ENCODE measurements at places on chromosomes 3 and 15.

DNA sequence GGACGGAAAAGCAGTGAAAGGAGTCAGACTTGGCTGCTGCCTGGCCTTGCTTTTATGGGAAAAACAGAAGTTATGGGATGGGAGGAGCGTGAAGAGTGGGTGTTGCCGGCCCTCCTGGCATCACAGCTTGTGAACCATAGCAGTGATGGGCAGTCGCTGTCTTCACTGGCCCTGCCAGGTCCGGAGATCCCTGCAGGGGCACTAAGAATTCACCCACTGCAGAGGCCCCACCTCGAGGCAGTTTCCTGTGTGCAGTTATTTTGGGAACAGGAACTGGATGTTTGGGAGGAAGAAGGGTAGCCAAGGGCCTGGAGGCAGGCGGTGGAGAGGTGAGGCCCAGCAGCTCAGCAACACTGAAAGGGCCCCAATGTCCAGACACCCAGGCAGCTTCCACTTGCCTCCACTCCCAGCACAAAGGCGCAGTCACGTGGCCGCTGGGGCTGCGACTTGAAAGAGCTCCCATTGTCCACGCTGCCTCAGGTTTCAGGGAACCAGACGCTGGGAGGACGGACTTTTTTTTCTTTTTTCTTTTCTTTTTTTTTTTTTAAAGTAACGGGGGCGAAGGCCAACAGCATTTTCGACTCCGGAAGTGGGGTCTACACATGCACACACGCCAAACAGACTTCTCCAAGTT is 255.6 kb downstream of the ZNF621 start:
- DNase-seq: no peak

GRCh38 chr3:25476639-25477038 is 48.6 kb downstream of the RARB start:
- no peak for DNase-seq

GRCh38 chr3:39415983-39416382 is 9.5 kb downstream of the RPSA start:
- DNase-seq: no peak

DNA sequence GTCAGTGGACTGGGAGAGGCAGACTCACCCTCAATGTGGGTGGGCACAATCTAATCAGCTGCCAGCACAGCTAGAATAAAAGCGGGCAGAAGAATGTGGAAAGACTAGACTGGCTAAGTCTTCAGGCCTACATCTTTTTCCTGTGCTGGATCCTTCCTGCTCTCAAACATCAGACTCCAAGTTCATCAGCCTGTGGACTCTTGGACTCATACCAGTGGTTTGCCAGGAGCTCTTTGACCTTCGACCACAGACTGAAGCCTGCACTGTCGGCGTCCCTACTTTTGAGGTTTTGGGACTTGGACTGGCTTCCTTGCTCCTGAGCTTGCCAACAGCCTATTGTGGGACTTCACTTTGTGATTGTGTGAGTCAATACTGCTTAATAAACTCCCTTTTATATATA is 68.0 kb downstream of the CNTN3 start:
- DNase-seq: no peak

DNA sequence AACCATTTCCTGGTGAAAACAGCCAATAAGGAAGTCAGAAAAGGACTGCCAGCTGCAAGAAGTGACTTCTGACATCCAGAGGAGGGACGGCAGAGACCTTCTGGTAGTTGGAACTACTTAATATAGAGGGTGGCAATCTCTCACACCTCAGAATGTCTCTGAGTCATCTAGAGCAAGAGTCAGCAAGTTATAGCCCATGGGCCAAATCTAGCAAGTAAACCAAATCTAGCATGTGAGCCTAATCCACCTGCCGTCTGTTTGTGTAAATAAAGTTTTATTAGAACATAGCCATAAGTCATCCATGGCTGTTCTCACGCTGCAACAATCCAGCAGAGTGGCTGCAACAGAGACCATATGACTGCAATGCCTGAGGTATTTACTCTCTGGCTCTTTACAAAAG is 160.5 kb upstream of the NR2E3 start:
- no peak for DNase-seq

GRCh38 chr15:98651036-98651481 is 2.7 kb downstream of the IGF1R start:
- no peak for DNase-seq

- DNase-seq: no peak
Measured at GRCh38 chr3:161854232-161854771, 357.7 kb downstream of the OTOL1 start.

GRCh38 chr15:36356978-36357601 is 222.3 kb upstream of the CDIN1 start:
- DNase-seq: no peak

GRCh38 chr3:126197854-126198584 is 17.6 kb upstream of the ALDH1L1 start:
- DNase-seq: no peak

Data from stimulated activated CD4-positive, alpha-beta T cell treated with anti-CD3 and anti-CD28 coated beads, Interleukin-15, amount 100 ng/mL, for 1 hour (primary cell).